CD8-positive, alpha-beta T cell (primary cell): ENCODE measurements at places on chromosomes 3 and 15.

DNA sequence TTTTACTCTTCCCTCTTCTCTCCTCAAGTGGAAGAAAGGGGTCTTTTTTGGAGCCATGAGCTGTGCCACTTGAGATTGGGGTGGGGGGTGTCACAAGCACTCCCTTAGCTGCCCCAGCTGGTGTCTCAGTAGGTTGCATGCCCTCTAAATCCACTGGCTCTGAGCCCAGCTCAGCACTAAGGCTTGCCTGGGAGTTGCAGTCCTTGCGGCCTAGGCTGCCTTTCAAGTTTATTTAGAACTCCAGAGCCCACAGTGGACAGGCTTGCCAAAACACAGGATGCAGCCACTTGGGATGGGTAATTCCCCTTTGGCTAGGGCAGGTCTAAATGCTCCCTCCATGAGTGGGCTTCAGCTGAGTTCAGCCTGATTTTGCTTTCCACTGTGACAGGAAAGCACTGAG is 24.7 kb downstream of the C3orf20 start:
- DNase-seq = no peak

- DNase-seq = no peak
Observed at GRCh38 chr15:76222159-76222558, 89.1 kb downstream of the ETFA start.

DNA sequence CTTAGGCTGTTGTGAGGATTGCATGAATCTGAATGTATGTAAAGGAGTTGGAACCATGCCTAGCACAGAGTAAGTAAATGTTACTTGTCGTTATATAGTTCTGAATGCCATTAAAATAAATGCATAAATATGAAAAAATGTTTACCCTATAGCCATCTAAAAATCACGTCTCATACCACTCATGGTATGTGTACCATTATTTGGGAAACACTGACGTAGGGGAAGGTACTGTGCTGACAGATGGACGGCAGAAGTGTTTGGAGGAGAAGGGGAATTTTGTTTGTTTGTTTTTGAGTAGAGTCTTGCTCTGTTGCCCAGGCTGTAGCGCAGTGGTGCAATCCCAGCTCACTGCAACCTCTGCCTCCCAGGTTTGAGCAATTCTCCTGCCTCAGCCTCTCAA is 30.5 kb upstream of the PDZRN3 start:
- no peak for DNase-seq

DNA sequence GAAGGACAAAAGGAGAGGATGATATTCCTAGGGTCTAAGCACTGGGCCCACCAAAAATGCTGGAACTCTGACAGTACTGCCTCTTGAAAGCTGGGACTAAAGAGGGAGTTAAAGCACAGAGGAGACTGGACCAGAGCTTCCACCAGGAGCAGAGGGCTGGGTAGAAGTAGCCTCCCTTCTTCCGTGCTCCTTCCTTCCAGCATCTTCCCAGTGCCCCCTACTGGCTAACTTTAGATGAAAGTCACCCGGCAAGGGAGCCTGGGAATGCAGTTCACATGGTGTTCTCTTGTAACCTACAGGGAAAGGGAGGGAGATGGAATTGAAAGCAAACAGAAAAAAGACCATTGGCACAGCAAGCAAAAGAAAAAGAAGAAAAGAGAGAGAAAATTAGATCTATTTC is 106.1 kb upstream of the COL8A1 start:
- DNase-seq = no peak

DNA sequence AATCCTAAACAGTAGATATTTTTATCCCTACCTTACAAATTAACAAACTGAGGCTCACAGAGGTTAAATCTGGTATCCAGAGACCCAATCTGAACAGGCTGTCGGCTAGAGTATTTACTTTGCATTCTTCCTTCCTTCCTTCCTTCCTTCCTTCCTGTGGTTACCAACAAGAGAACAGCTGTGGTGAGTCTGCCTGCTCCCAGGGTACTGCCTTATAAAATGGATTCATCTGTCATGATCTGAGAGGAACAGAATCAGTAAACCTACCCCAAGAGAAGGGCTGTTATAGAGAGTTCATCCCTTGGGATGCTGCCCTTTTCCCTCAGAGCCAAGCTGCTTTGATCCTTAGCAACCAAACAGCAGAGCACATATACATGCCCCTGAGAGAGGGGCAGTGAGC is 3.6 kb downstream of the GADL1 start:
- DNase-seq = no peak

DNA sequence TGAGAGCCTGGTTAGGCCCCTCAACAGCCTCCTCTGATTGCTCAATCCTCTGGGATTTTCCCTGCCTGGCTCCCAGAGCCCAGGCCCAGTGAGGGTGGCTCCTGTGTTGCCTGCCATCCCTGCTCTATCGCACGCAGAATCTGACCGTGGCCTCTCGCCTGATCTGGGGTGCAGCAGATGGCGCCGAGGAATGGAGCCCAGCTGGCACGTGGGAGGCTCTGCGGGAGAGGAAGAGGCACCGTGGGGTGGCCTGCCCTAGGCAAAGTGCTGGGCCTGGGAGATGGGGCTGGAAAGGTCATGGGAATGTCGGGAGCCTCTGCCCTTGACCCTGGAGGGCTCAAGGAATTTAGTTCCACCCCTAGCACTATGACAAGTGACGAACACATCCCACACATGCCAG is 10.3 kb downstream of the SV2B start:
- no peak for DNase-seq

DNA sequence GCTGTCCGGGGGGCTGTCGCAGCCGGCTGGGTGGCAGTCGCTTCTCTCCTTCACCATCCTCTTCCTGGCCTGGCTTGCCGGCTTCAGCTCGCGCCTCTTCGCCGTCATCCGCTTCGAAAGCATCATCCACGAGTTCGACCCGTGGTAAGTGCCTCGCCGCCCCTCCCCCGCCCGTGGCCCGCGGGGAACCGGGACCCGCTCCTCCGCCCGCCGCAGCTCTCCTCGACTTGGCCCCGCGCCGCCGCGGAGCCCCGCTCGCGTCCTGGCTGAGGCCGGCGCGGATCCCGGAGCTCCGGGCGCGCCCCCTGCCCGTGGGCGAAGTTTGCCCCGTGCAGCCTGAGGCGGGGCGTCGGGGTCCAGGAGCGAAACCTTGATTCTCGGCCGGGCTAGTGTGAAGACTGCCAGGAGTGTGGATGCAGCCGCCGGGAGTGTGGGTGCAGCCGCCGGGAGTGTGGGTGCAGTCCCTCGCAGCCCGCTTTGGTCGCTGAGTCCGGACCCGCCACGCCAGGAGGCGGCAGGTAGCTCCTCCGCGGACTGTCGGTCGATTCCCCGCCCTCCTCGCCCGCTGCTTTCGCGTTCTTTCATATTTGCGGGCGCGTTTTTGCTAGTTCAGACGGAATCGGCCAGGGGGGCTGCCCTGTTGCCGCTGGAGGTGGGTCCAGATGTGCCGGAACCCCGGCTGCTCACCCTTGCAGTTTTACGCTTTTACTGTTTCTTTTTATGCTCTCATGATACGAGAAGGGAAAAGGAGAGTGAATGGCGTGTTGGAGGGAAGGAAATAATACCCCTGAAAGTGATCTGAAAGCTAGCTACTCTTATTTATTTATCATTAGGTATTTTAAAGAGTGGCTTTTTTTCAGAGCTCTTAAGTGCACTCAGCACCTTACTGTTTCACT is 692 bp downstream of the STT3B start:
- peak; percentile 31 for DNase-seq

DNA sequence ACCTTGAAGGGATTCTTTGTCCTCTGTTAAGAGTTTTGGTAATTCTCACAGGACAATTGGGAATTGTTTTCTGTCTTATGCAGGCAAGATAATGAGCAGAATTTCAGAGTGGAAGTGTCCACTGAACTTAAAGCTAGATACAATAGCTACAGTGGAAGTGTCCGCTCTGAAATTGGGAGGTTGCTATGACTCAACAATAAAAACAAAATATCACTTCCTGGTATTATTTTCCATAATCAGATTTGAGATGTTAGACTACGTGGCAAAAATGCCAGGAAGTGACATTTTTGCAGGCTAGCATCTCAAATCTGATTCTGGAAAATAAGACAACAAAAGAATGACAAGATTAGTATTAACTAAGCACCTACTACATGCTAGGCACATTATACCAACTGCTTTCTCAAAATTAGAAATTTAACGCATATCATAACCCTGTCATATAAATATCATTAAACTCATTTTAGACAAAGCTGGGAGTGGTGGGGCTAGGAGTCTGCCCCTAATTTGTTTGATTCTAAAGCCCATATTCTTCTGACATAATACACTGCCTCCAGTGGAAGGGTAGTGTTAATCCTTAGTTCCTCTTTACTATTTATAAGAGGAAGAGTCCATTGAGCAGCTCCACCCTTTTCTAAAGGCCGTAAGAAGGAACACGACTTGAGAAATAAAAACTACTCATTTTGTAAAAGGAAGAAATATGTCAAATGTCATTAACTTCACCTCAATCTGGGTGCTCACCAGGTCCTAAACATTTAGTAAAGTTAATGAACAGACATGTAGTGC is 266.9 kb upstream of the STT3B start:
- no peak for DNase-seq

GRCh38 chr3:10553591-10554235 is 48.3 kb upstream of the ATP2B2 start:
- DNase-seq = no peak

DNA sequence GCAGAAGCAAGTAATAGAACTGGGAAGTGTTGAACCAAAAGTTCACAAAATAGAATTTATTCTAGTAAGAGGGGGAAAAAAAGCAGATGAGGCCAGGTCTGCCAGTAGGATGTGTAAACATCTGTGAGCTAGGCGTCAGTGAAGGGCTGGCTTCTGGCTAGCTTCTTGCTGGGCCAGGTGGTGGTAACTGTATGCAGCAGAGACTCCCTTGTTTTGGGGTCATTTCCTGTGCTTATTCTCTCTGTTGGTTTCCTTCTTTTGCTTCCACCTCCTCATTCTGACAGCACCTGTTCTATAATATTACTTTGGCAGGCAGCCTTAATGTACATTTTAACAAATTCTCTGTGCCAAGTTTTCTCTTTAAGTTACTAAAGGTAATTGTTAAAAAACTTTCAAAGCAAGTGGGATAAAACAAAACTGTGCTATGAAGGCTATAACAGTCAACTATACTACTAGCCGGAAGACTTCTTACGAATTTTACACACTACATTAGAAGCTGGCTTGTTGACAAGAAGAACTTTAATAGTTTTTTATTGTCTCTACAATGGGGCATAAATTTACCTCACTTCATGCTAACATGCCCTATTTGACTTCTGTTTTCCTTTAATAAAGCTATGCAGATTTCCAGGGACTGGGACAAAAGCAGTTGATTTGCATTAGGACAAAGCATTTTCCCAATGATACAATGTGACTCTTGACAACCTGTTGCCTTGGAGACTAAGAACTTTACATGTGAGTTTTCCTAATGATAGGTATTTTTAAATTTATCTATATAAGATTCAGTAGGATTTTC is 318.8 kb upstream of the NAALADL2 start:
- no peak for DNase-seq

DNA sequence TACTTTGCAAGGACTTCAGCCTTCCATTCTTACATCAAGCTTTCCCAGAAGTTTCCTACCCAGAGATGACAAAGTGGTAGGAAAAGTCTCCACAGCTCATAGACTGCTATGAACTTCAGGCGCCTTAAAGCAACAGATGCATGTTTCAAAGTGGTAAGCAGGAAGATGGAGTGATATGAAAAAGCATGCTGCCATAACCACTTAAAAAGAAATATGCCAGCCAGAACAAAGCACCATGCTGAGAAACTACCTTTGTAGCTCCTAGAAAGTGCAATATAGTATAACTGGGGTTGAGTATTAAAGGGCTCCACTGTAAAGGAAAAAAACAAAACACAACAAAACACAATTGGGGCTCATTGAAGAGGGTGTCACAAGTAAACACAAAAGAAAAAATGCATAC is 192.4 kb upstream of the STRIT1 start:
- no peak for DNase-seq

GRCh38 chr3:45760878-45761711 is 35.2 kb downstream of the SLC6A20 start:
- peak; percentile 63 for DNase-seq

GRCh38 chr15:84968301-84968700 is 13.4 kb upstream of the PDE8A start:
- DNase-seq = no peak

DNA sequence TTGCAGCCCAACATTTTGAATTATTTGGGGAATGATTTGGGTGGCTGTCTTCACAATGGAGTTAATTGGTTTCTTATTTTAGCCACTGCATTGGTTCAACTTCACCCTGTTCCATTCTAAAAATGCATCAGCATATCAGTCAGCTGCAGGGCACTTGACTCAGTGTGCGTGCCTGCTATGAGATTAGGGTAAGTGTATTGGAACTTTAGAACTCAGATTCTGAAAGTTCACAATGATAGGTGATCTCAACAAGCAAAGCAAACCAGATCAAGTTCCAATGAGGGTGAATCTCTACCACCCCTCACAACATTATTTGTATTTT is 265.0 kb downstream of the ZPLD1 start:
- DNase-seq = no peak

- no peak for DNase-seq
Observed at GRCh38 chr3:160482796-160483195, 33.2 kb upstream of the TRIM59 start.

DNA sequence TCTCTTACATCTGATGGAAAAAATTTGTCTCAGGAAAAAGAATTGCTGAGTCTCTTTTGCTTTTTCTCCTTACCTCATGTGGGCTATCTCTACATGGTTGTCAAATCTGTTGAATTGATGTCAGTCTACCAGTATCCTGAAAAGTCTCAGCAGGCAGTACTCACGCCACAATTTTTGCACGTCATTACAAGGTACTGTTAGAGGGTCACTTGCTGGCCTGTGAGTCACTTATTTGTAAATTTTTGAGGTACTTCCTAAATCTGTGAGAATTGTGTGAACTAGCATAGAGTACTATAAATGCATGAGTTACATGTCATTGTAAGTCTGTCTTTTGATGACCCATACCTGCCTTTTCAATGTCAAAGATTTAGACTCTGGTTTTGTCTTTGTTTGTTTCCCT is 15.9 kb downstream of the HPS3 start:
- no peak for DNase-seq

DNA sequence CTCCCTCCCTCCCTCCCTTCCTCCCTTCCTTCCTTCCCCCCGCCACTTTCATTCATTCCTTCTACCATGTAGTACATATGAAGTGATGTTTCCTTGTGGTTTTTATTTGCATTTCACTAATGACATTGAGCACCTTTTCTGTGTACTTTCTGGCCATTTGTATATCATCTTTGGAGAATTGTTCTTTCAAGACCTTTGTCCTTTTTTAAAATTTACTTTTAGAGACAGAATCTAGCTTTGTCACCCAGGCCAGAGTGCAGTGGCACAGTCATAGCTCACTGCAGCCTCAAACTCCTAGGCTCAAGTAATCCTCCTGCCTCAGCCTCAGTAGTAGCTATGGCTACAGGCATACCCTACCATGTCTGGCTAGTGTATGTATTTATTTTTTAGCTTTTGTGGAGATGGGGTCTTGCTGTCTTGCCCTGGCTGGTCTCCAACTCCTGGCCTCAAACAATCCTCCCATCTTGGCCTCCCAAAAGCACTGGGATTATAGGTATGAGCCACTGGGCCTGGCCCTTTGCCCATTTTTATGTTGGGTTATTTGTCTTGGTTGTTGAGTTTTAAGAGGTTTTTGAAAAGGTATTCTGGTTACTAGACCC is 42.0 kb upstream of the CTDSPL2 start:
- DNase-seq = no peak

- no peak for DNase-seq
Observed at GRCh38 chr3:64221571-64222257, 3.6 kb downstream of the PRICKLE2 start.
